ENCODE measurements at places on chromosomes 12 and 14.
A peak's percentile ranks its signal among the peaks of the same experiment; 100 is the strongest.

DNA sequence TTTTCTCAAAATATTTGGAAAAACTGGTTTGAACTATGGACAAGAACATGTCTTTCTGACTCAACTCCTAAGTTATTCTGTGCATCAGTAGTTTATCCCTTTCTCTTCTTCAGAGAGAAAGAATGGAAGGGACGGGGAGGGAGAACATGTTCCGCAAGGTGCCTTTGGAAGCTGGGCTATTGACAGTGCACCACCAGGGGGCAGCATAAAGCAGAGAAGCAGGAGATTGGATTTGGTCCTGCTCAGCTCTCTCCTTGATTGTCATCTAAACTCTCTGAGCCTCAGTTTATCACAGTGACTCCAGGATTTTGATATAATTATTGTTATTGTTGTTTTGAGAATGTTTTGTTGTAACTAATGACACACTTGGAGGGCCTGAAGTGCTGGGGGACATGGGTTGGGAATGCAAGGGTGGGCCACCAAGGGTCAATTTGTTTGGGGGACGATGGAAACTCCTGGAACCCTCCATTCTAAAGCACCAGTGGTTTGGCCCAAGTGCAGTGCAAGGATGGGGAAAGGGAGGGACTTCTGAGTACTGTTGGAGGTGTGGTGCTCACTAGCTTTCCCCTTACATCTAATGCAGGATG lies 45.3 kb upstream of the ANO6 start:
- no peak for DNase-seq

DNA sequence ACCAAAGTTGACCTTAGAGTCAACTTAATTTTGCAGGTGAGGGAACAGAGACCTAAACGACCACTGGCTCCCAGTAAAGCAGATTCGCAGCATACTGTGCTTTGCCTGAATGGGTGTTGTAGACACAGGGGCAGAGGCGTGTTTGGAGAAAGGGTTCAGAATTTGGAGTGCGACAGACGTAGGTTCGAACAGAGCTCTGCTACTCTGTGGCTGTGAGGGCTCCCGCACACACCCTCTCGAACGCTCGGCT lies 243 bp upstream of the TOMM20L start:
- DNase-seq = no peak

- peak; percentile 56 for DNase-seq
These were observed 1.1 kb downstream of the ARID2 start for GRCh38 chr12:45730348-45731189.

DNA sequence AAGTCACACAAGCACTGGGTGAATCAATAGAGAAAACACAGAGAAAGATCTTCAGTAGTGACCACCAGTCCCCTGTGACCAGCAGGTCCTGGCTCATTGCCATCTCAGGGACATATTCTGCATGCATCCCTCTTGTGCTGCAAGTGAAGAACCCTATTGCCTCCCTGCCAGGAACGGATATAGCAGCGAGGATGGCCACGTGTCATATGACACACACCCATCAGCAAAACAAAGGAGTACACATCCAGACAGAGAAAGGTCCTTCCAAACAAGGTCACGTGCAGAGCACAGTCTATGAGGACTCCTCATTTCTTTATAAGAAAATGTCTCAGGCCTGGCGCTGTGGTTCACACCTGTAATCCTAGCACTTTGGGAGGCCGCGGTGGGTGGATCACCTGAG lies 638.4 kb downstream of the FLRT2 start:
- DNase-seq = no peak

DNA sequence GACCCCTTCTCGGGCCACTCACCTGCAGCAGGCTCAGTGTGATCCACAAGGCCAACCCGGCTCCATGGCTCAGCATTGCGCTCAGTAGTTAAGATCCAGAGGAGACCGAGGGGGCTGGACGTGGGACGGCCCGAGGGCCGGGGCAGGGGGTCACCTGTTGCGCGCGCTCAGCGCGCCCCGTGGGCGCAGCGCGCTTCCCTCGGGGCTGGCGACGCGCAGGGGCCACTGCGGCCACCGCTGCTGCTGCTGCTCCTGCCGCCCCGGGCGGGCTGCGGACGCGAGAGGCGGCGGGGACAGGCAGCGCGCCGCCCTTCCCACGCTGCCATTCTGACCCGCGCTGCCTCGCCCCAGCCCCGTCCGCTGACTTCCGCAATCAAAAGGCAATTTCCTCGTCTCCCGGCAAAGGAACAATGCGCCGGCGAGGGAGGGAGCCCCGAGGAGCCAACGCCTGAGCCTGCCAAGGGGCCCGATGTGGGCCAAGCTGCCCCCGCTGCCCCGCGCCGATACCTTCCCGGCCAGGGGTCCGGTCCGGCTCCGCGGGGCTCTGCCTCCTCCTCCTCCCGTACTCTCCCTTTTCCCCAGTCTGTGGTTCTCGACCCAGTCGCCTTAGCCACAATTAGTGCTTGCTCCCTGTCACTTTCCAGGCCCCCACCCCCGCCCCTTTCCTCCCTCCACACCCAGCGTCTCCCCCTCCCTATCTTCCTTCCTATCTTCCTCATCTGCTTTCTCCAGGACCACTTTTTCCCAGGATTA lies 27.3 kb downstream of the PTPRB start:
- DNase-seq = no peak

DNA sequence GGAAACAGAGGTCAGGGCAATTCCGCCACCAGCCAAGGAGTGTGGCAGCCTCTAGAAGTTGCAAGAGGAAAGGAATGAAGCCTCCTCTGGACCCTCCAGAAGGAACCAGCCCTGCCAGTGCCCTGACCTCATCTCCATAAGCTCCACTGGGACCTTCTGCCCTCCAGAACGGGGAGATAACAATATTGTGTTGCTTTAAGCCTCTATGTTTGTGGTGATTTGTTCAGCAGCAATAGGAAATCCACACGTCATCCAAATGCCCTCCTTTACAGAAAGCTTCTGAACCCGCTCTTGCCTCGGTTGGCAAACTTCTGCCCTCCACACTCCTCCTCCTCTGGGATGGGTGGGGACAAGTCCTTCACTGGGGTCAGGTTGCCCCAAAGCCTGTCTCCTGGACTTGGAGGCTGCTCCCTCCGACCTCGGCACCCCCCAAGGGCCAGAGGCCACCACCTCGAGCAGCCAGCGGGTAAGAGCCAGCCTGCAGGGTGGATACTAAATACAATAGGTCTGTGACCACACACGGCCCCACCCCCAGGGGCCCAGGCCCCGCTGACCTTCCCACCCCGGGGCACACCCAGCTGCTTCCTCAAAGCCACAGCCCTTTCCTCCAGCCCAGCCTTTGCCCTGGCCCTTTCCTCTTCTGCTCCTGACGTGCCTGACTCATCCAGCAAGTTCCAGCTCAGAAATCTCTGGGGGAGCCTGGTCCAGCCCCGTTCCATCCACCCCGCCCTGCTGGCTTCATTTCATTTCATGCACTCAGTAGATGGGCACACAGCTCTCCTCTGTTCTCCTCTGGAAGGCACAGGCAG lies 58.7 kb upstream of the NCOR2 start:
- no peak for DNase-seq

GRCh38 chr12:82486524-82487235 lies 128.4 kb downstream of the METTL25 start:
- no peak for DNase-seq

GRCh38 chr12:127170226-127171180 lies 1096.5 kb upstream of the TMEM132C start:
- no peak for DNase-seq

- DNase-seq = no peak
These were observed 5.5 kb downstream of the NKX2-1 start for GRCh38 chr14:36514278-36515104.

DNA sequence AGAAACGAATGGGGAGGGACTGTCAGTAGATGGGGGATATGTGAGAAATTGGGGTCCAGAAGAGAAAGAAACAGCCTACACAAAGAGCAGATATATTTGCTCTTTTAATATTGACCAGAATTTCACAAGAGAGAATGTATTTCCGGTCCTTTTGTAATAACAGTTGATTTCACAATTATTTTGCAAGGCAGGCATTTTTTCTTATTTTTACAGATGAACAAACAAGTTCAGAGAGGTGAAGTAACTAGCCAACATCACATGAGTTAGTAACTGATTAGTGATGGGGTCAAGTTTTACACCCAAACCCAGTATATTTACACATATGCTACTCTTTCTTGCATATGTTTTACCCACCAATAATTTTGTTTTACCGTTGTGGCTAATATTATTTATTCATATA lies 188.2 kb downstream of the NAV3 start:
- no peak for DNase-seq

DNA sequence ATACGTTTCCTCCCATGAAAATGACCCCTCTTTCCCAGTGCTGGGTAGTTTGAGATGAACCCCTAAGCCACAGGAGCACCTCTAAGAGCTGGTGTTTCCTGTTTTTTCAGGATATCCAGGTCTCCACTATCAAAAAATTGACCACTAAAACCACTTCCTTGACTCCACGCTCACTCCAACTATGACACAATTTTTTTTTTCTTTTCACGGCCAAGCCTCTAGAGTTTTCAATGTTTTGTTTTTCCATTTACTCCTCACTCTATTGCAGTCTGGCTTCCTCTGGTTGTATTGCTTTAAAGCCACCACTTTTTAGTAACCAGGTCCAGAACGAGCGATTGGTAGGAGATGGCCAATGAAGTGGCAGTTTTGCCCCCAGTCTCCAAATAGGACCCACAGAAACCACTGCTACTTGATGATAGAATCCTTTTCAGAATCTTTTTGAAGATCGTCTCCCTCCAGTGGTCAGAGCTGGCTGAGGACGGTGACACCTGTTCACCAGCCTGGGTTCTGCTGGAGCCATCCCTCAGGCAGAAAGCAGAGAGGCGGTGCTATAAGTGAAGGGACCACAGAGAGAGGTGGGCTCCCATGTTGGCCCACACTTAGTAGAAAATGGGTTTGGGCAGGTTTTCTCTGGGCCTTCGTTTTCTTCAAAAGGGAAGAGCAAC lies 454.4 kb downstream of the VRK1 start:
- DNase-seq = peak; percentile 24

GRCh38 chr12:119673634-119674033 lies 5.7 kb downstream of the PRKAB1 start:
- DNase-seq = no peak

GRCh38 chr14:69614592-69614991 lies 3.2 kb downstream of the SUSD6 start:
- DNase-seq = peak; percentile 85

DNA sequence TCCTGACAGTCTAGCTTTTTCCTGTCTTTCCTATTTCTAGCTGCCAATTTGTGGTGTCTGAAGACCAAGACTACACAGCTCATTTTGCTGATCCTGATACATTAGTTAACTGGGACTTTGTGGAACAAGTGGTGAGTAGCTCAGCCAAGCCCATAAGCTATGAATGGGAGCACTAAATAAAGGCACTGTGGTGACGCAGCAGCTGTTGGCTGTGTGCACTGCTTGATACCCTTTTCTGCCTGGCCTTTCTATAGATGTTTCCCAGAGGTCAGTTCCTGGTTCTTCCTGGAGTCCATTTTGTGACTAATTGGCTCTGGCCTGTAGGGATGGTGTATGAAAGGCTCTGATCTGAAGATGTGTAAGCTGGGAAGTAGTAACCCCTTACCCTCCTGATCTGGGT lies 20.5 kb downstream of the RNF10 start:
- DNase-seq = no peak

DNA sequence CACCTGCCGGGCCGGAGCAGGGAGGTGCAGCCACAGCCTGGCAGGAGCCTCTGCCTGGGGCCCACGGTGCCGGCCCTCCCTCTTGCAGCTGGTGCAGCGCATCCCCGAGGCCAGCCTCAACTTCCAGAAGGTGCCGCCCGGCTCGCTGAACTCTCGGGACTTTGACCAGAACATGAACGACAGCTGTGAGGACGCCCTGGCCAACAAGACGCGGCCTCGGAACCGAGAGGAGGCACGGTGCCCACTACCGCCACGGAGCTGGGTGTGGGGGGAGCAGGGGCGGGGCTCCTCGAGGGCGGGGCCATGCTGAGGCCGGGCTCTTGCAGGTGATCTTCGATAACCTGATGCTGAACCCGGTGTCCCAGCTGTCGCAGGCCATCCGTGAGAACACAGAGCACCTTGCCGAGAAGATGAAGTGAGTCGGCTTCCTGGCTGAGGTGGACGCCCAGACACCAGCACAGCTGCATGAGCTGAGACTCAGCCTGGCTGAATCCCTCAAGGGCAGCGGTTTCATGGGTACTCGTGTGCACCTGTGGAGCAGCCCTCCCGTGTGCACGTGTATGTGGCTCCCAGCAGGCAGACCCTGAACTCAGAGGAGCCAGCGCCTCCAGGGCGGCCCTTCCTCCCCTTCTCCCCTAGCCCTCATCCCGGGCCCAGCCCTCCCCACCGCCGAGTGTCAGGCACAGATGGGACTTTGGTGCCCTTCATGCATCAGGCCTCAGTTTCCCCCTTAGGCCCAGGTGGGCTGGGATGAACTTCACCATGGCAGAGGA lies 28.6 kb downstream of the CEP170B start:
- no peak for DNase-seq

DNA sequence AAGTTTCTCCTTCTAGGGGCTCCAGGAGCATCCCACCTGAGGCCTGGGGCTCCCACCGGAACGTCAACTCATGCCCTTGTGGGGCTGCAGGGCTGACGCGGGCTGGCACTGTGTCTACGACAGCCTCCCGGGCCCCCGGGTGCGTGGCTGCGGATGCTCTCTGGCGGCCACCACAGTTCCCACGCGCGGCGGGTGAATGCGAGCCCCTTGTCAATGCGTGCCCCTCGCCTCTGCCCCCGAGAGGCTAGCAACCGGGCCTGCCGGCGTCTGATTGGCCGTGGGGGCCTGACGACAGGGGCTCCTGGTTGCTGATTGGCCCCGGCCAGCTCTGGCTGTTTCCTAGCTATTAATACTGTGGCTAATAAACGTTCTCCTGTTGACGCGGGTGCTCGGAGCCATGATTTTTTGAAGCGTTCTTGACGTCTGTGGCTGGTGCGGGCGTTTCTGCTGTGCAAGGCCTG lies 1.8 kb upstream of the MEG3 start:
- no peak for DNase-seq

DNA sequence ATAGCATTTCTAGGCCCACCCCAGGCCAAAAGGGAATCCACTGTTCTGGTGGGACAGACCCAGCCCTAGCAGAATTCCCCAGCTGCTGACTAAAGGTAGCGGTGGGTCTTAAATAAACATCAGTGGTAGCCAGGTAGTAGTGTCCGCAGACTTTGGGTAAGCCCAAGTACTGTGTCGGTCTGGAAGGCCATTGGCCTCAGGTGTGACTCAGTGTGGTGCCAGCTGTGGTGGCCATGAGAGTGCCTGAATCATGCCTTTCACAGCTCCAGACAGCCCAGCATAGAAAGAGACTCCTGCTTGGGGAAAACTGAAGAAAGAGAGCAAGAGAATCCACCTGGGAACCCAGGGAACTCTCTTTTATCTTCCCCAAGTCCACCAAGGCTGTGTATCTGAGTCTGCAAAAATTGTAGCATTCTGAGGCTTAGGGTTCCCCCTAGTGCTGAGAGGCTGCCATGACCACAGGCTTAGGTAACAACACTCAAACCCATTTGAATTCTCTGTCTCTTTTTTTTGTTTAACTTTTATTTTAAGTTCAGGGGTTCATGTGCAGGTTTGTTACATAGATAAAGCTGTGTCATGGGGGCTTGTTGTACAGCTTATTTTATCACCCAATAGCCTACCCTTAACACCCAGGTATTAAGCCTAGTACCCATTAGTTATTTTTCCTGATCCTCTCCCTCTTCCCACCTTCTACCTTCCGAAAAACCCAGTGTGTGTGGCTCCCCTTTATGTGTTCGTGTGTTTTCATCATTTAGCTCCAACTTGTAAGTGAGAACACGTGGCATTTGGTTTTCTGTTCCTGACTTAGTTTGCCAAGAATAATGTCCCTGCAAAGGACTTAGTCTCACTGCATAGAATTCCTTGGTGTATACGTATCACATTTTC lies 16.7 kb upstream of the CD163L1 start:
- peak; percentile 34 for DNase-seq

Measured in KG1 (cell line).